ENCODE measurements at places on chromosomes 6 and 20. TPM values are rescaled to one million over a fixed set of nuclear protein-coding genes. Genes with fewer than 3 reads are reported as not detected.

DNA sequence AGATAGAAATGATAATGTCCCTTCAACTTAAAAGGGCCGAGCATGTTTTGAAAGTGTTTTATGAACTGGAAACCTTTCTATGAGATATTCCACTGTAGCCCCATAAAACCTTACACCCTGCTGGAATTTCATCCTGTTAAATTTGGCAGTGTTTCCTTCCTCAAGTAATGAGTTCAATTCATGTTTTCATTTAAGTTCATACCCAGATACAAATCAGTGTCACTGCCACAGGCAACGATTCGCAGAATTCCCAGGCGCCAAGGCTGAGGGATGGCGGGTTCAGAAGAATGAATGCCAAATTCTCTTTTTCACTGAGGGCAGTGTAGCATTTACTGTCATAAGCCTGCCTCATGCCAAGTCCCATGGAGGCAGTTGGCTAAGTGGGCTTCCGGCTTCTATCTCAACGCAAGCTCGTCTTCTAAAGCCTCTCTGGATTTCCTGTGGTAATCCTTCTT is 511.8 kb upstream of the ID4 start:
- H3K36me3 ChIP-seq: no peaks in the 10 kb centered on the region
- H3K4me1 ChIP-seq: peaks cover 47% of the 10 kb centered on the region
- peak; percentile 16 for DNase-seq
- no peak overlapping the region for H3K27ac ChIP-seq

GRCh38 chr6:152441902-152442301 is 195.3 kb downstream of the SYNE1 start:
- H3K27me3 ChIP-seq: no peaks in the 10 kb centered on the region
- no peaks in the 10 kb centered on the region for H3K4me1 ChIP-seq
- no peak overlapping the region for H3K4me3 ChIP-seq
- H3K27ac ChIP-seq: no peak overlapping the region
- DNase-seq: no peak

GRCh38 chr20:62571669-62572344 is 70.5 kb upstream of the SLCO4A1 start:
- no peaks in the 10 kb centered on the region for H3K36me3 ChIP-seq
- peak; percentile 40 for DNase-seq
- no peaks in the 10 kb centered on the region for H3K4me1 ChIP-seq
- H3K27me3 ChIP-seq: peaks cover 13% of the 10 kb centered on the region
- no peak overlapping the region for H3K27ac ChIP-seq

DNA sequence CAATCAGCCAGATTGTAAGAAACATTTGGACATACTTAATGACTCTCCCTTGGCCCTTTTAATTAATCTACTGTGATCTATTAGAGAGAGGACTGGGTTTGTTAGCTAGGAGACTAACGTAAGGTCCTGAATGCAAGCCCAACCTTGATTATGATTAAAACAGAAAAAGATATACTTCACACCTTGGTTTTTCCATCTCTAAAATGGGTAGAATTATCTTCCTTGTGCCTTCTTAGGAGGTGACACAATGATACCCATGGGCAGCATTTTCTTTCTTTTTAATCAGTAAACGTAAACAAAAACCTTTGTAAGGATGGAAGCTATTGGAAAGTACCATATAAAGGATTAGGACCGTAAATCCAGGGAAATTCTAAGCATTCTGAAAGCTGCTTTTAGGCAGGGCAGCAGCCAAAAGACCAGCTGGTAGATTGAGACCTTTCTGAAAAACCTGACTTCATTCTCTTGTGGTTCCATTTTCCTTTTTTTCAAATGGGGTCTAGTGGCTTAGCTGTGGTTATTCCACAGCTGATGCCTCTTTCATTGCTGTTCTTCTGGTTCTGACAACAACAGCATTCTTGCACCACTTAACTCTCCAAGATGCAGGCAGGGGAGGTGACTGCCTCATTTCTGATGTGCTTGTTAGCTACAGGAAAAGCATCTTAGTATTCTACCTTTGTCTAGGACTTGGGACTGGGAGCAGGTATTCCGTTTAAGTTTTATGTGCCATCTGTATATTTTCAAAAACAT is 27.4 kb downstream of the RREB1 start:
- H3K4me1 ChIP-seq: peaks cover 23% of the 10 kb centered on the region
- H3K36me3 ChIP-seq: no peaks in the 10 kb centered on the region
- H3K27me3 ChIP-seq: no peaks in the 10 kb centered on the region
- no peak overlapping the region for H3K27ac ChIP-seq
- no peak overlapping the region for H3K4me3 ChIP-seq

DNA sequence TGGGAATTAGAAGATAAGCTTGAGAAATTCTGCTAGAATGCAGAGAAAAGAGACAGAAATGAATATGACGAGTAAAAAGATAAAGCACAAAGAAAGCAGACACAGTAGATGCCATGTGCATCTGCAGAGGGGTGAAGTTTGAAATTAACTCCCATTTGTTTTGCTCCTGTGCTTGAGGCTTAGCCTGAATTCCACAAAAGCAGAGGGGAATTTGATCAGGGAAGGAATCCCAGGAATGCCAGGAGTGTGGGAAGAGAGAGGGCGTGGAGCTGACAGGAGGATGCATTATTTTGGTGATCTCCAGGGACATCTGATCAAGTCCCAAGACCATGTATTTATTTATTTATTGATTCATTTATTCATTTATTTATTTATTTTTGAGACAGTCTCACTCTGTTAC is 55.6 kb downstream of the SLC22A1 start:
- H3K4me1 ChIP-seq: no peaks in the 10 kb centered on the region
- H3K27ac ChIP-seq: no peak overlapping the region
- no peak overlapping the region for H3K4me3 ChIP-seq
- no peaks in the 10 kb centered on the region for H3K27me3 ChIP-seq

DNA sequence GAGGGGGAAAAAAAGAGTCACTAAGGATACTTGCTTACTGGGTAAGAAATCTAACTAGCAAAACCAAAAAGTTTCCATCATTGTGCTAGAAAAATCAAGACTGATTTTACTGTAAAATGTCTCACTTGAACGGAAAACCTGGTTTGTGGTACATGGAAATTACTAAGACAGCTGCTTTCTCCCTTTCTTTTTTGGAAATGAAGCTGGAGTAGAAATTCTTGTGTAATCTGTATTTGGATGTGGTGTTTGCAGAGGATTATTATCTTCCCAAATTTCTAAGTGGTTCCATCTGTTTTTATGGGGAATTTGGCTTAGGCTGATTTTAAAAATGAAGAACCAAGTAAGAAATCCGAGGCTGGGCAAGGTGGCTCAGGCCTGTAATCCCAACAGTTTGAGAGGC is 20.4 kb downstream of the EPB41L2 start:
- H3K4me1 ChIP-seq: peaks cover 43% of the 10 kb centered on the region
- no peak overlapping the region for H3K4me3 ChIP-seq
- no peaks in the 10 kb centered on the region for H3K27me3 ChIP-seq

DNA sequence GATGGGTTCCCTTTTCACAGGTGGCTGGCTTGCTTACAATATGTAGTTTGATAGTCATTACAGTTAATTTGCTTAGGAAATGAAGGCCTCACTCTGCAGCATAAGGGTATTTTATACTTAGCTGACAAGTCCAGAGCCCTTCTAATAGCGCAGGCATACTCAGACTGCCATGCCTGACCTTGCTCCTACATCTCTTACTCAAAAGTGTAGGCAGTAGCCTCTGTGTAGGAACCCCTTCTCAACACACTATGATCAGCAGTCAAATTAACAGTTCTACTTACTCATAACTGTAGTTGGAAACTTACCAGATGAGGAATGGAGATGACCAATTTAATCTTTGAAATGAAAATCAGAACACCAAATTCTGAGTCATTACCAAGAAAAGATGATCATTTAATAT is 373.5 kb downstream of the TBC1D32 start:
- no peak for DNase-seq
- H3K36me3 ChIP-seq: no peaks in the 10 kb centered on the region
- no peak overlapping the region for H3K27ac ChIP-seq
- H3K4me1 ChIP-seq: no peaks in the 10 kb centered on the region
- H3K27me3 ChIP-seq: no peaks in the 10 kb centered on the region

DNA sequence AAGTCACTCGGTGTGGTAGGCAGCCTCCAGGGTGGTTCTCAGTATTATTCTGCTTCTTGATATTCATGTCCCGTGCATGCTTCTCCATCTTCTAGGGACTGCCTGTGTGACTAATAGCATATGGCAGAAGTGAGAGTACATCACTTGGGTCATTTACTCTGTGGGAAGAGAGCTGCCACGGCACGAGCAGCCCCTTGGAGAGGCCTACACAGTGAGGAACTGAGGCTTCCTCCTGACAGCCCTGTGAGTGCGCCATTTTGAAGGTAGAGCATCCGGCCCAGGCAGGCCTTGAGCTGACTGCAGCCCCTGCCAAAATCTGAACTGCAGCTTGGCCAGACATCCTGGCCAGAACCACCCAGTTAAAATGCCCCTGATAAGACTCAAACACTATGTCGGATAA is 17.3 kb upstream of the MCUR1 start:
- no peak overlapping the region for H3K27ac ChIP-seq
- no peaks in the 10 kb centered on the region for H3K36me3 ChIP-seq
- no peak overlapping the region for H3K4me3 ChIP-seq
- H3K4me1 ChIP-seq: no peaks in the 10 kb centered on the region
- peaks cover 7% of the 10 kb centered on the region for H3K27me3 ChIP-seq

GRCh38 chr20:49584418-49585382 is 16.8 kb upstream of the PTGIS start:
- no peaks in the 10 kb centered on the region for H3K27me3 ChIP-seq
- peak overlapping the region; percentile 76 for H3K27ac ChIP-seq
- H3K36me3 ChIP-seq: no peaks in the 10 kb centered on the region
- H3K4me1 ChIP-seq: peaks cover 67% of the 10 kb centered on the region
- DNase-seq: peak; percentile 44

- no peaks in the 10 kb centered on the region for H3K4me1 ChIP-seq
- H3K4me3 ChIP-seq: no peak overlapping the region
- H3K36me3 ChIP-seq: no peaks in the 10 kb centered on the region
- H3K27me3 ChIP-seq: no peaks in the 10 kb centered on the region
- no peak overlapping the region for H3K27ac ChIP-seq
- peak; percentile 30 for DNase-seq
Measured at GRCh38 chr6:129120856-129121638, 238.1 kb downstream of the LAMA2 start.

DNA sequence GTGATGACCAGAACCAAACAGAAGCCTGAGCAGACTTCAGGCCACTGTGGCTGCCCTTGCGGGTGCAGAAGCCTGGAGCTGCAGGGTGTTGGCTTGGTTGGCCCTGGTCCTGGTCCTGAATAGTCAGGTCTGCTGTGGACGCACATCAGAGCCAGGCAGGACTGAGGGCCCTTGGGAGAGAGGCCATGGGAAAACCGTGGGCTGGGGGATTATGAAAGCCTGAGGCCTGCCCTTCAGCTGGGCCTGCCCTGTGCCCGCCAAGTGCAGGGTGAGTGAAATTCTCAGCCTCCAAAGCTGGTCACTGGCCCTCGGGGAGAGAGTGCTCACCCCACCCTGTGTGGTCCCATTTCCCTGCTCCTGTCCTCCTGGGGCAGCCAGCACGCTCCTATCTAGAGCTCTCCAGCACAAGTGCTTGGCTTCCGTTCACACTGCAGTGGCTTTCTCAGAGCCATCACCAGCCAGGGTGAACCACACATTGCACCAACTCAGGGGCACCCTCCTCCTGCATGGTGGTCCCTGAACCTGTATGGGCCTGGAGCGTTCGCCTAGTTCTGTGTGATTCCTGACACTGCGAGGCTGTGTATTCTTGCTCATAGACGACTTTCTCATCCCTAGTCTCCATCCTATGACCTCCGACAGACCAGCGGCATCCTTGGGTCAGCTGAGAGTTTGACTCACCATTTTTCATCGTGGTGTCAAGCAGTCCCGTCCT is 146.1 kb downstream of the TTLL2 start:
- H3K36me3 ChIP-seq: no peaks in the 10 kb centered on the region
- H3K27ac ChIP-seq: no peak overlapping the region
- DNase-seq: no peak
- H3K27me3 ChIP-seq: no peaks in the 10 kb centered on the region

- no peak overlapping the region for H3K4me3 ChIP-seq
- no peak for DNase-seq
- no peak overlapping the region for H3K27ac ChIP-seq
- 0 out of 2 replicates have a peak, but pooled peaks cover under 1% of the 10 kb centered on the region for H3K27me3 ChIP-seq
- no peaks in the 10 kb centered on the region for H3K36me3 ChIP-seq
Measured at GRCh38 chr6:71033171-71033570, 76.3 kb upstream of the B3GAT2 start.

Gene PROKR2
- total RNA-seq: not detected

Gene ACTR5
- total RNA-seq: 5.1 TPM

Gene FKBP5
- total RNA-seq: 1.9 TPM

Gene TAAR1
- not detected for total RNA-seq

Gene OR2H1
- total RNA-seq: not detected

Gene WFDC2
- not detected for total RNA-seq

Gene SRMS
- not detected for total RNA-seq

Gene FAM83D
- total RNA-seq: 19.0 TPM

All from GM23248 (cell line).